ENCODE measurements at places on chromosomes 7 and 10. TPM values are rescaled to one million over a fixed set of nuclear protein-coding genes. Genes with fewer than 3 reads are reported as not detected.

ZNF804B gene
- total RNA-seq = 0.10 TPM

ATG9B gene
- total RNA-seq = 9.4 TPM

CLCN1 gene
- 0.56 TPM for total RNA-seq

ARL3 gene
- total RNA-seq = 20.3 TPM

GRCh38 chr7:82803411-82803810, 359.3 kb downstream of the PCLO start:
- no peak overlapping the region for H3K4me3 ChIP-seq
- H3K36me3 ChIP-seq = no peaks in the 10 kb centered on the region
- H3K27ac ChIP-seq = no peak overlapping the region

DNA sequence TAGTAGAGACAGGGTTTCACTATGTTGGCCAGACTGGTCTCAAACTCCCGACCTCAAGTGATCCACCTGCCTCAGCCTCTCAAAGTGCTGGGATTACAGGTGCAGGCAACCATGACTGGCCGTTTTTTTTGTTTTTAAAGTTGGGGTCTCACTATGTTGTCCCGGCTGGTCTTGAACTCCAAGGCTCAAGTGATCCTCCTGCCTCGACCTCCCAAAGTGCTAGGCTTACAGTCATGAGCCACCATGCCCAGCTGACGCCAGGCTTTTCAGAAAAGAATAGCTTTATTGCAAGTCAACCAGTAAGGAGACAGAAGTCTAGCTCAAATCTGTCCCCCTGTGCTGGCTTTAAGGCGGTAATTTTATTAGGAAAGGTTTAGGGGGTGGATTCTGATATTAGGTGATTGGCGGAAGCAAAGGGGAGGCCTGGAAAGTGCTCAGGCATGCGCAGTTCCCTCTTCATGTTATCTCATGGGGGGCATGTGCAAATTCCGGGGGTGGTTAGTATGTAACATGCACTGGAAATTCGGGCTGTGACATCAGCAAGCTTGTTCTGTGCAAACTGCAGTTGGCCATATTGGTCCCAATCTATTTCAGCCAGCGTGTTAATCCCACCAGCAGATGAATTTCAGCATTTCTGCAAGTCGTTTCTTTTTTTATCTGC, 42.7 kb downstream of the LIMK1 start:
- no peak overlapping the region for H3K27ac ChIP-seq
- H3K4me1 ChIP-seq = no peaks in the 10 kb centered on the region
- H3K27me3 ChIP-seq = no peaks in the 10 kb centered on the region
- no peak overlapping the region for H3K4me3 ChIP-seq

- DNase-seq = no peak
- no peaks in the 10 kb centered on the region for H3K36me3 ChIP-seq
- H3K4me3 ChIP-seq = no peak overlapping the region
- no peak overlapping the region for H3K27ac ChIP-seq
These were observed 55.6 kb upstream of the BET1 start for GRCh38 chr7:94059746-94060145.

GRCh38 chr10:57786850-57787750, 480.6 kb downstream of the IPMK start:
- no peak for DNase-seq
- H3K4me1 ChIP-seq = peaks cover 10% of the 10 kb centered on the region
- H3K4me3 ChIP-seq = no peak overlapping the region
- no peaks in the 10 kb centered on the region for H3K36me3 ChIP-seq
- no peaks in the 10 kb centered on the region for H3K27me3 ChIP-seq
- H3K27ac ChIP-seq = no peak overlapping the region

GRCh38 chr7:25945608-25946007, 206.4 kb upstream of the NFE2L3 start:
- no peak for DNase-seq
- H3K27ac ChIP-seq = no peak overlapping the region
- peaks cover 5% of the 10 kb centered on the region for H3K27me3 ChIP-seq
- no peaks in the 10 kb centered on the region for H3K36me3 ChIP-seq

- H3K27me3 ChIP-seq = peaks cover 9% of the 10 kb centered on the region
- H3K4me3 ChIP-seq = no peak overlapping the region
- no peaks in the 10 kb centered on the region for H3K36me3 ChIP-seq
- H3K4me1 ChIP-seq = peaks cover 11% of the 10 kb centered on the region
- DNase-seq = no peak
These were observed 55.7 kb upstream of the PTER start for GRCh38 chr10:16381083-16381482.

GRCh38 chr7:152759949-152760853, 649 bp downstream of the ACTR3B start:
- DNase-seq = peak; percentile 38
- H3K27ac ChIP-seq = peak overlapping the region; percentile 34
- no peaks in the 10 kb centered on the region for H3K27me3 ChIP-seq
- H3K36me3 ChIP-seq = no peaks in the 10 kb centered on the region
- H3K4me3 ChIP-seq = peak overlapping the region; percentile 93
- peaks cover 11% of the 10 kb centered on the region for H3K4me1 ChIP-seq

- H3K36me3 ChIP-seq = no peaks in the 10 kb centered on the region
- no peak overlapping the region for H3K27ac ChIP-seq
- peak; percentile 90 for DNase-seq
- H3K4me1 ChIP-seq = peaks cover 3% of the 10 kb centered on the region
- H3K27me3 ChIP-seq = peaks cover 17% of the 10 kb centered on the region
These were observed 8.5 kb downstream of the SP8 start for GRCh38 chr7:20778063-20778721.

- H3K4me1 ChIP-seq = no peaks in the 10 kb centered on the region
- no peaks in the 10 kb centered on the region for H3K36me3 ChIP-seq
- H3K27me3 ChIP-seq = peaks cover 2% of the 10 kb centered on the region
- H3K4me3 ChIP-seq = no peak overlapping the region
- no peak for DNase-seq
- H3K27ac ChIP-seq = no peak overlapping the region
These were observed 42.9 kb downstream of the CCDC186 start for GRCh38 chr10:114131094-114131493.

GRCh38 chr7:33062023-33062781, at the start of gene NT5C3A:
Gene NT5C3A (minus strand): TSS chr7:33062776. CDS start chr7:33062705, 71 bp downstream.
- peaks cover 12% of the 10 kb centered on the region for H3K27me3 ChIP-seq
- peak within 1 kb of the TSS; percentile 98 for H3K4me3 ChIP-seq
- peak; percentile 65 for DNase-seq
- peaks cover 19% of the 10 kb centered on the region for H3K36me3 ChIP-seq

DNA sequence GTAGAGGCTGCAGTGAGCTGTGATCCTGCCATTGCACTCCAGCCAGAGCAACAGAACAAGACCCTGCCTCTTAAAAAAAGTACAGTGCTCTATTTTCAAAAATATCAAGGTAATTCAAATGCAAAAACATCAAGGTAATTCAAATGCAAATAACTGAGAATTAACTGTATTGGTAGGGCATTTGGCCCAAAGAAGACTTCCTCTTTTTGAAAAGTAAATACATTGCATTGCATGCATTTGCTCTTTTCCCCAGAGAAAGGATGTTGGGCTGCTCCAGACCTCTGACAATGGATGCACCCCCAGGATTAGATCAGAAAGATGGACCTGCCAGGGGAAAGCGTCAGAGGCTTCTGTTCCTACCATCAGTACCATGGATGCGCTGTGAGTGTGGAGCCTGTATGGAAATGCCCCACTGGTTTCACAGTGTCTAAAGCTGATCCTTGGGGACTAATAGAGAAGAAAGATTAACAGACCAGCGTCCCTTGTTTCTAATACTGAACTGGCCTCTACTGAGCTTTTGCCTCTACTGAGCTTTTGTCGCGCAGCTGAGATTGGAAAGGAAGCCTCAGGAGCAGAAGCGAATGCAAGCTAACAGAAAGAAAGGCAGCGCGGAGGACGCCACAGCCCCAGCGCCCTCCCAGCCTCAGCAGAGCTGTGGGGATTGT, 93.5 kb upstream of the LYZL2 start:
- peaks cover 18% of the 10 kb centered on the region for H3K4me1 ChIP-seq
- H3K27ac ChIP-seq = peak overlapping the region; percentile 44
- no peak overlapping the region for H3K4me3 ChIP-seq
- H3K36me3 ChIP-seq = no peaks in the 10 kb centered on the region
- no peaks in the 10 kb centered on the region for H3K27me3 ChIP-seq

- no peaks in the 10 kb centered on the region for H3K4me1 ChIP-seq
- no peak overlapping the region for H3K27ac ChIP-seq
- H3K4me3 ChIP-seq = no peak overlapping the region
- peaks cover 5% of the 10 kb centered on the region for H3K27me3 ChIP-seq
These were observed 83.6 kb downstream of the PROSER2 start for GRCh38 chr10:11906714-11907113.

DNA sequence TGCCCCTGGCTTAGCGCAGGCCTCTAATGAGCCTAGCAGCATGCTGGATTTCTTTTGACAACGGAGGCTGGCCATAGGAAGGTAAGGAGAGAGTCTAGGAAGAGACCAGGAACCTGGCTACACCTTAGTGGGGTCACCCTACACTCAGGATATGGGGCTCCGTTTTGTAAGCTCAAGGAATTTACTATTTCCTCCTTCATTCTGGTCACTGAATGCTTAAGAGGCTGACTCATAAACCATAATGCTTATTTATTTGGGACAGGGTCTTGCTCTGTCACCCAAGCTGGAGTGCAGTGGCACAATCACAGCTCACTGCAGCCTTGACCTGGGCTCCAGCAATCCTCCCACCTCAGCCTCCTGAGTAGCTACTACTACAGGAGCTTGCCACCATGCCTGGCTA, 38.4 kb downstream of the CARD11 start:
- peaks cover 6% of the 10 kb centered on the region for H3K4me1 ChIP-seq
- H3K27me3 ChIP-seq = peaks cover 8% of the 10 kb centered on the region
- DNase-seq = no peak
- H3K36me3 ChIP-seq = peaks cover 8% of the 10 kb centered on the region
- no peak overlapping the region for H3K4me3 ChIP-seq
